ENCODE measurements at places on chromosomes 4 and X.

- no peak for DNase-seq
Measured at GRCh38 chr4:148216866-148217814, 225.1 kb downstream of the NR3C2 start.

GRCh38 chr4:102216666-102217065 is 128.6 kb downstream of the SLC39A8 start:
- DNase-seq: no peak

DNA sequence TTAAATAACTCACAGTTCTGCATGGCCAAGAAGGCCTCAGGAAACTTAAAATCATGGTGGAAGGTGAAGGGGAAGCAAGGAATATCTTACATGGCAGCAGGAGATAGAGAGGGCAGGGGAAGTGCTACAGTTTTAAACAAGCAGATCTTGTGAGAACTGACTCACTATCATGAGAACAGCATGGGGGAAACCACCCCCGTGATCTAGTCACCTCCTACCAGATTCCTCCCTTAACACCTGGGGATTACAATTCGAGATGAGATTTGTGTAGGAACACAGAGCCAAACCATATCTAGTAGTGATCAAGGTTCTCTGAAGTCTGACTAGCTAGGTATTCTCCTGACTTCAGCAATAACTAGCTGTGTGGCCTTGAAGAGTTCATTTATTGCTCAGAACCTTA is 56.0 kb downstream of the BANK1 start:
- DNase-seq: no peak

- DNase-seq: no peak
Measured at GRCh38 chr4:13665701-13666660, 38.5 kb upstream of the BOD1L1 start.

- DNase-seq: no peak
Measured at GRCh38 chrX:35340465-35340864, 397.9 kb downstream of the FAM47B start.

GRCh38 chr4:55635282-55635681 is 816 bp downstream of the NMU start:
- no peak for DNase-seq

DNA sequence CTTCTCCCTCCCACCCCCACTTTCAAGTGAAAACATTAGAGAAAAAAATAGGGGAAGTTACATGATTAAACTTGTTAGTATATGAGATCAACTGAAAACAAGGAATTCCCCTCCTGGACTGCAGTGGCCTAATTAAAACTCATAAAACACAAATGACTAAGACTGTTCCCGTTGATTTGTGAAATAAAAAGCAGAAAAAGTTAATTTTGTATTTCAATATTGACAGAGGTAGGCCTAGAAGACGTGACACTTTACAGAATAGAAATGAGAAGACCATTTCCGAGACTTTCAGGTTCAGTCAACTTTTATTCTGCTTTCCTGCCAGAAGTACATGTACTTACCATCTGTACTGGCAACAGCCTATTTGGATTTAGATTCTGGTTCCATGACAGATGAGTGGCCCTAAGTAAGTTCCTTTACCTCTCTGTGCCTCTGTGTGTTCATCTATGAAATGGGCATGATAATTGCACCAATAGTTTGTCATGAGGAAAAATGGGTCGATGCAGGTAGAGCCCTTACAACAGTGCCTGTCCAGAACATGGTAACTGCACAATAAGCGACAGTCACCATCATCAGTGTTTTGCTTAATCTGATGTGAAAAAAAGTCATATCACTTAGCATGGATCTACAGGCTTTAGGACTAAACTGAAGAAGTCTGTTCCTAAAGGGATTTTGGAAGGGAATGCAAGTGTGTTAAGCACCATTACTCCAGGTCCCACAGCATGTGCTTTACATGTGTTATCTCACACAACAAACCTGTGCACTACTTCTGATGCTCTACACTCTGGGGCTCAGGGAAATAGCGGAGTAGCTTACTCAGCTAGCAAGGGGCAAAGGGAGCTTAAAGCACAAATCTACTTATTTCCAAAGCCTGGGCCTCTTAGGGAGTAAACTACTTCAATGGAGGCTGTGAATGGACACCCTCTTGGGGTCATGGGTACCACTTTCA is 562.3 kb upstream of the DIPK2B start:
- DNase-seq: no peak

DNA sequence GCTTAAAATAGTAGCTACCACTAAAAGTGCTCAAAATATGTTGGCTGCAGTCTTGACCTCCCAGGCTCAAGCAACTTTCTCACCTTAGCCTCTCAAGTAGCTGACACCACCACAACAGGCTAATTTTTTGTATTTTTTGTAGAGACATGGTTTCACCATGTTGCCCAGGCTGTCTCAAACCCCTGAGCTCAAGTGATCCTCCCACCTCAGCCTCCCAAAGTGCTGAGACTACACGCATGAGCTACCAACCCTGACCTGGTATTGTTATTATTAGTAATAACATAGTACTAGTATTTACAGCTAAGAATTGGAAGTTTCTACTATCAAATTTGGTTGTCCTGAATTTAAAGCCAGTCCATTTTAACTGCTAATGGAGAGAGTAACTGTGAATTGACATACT is 18.0 kb downstream of the STAP1 start:
- no peak for DNase-seq

DNA sequence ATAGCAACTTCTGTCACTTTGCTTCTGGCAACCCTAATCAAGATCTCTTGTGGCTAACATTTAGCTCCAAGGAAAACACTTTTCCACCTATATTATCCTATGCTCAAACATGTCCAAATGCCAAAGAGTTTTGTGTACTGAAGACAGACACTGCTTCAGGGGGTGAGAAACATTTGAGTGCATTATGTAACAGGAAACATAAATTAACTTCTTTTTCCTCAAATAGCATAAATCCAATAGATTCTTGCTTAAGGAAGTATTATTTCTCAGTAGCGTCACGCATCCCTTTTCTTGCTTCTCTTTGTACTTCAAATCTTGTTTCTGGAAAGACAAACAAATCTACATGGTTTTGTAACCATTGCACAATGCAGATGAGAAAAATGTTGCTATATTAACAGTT is 839.1 kb downstream of the GLUD2 start:
- DNase-seq: no peak

DNA sequence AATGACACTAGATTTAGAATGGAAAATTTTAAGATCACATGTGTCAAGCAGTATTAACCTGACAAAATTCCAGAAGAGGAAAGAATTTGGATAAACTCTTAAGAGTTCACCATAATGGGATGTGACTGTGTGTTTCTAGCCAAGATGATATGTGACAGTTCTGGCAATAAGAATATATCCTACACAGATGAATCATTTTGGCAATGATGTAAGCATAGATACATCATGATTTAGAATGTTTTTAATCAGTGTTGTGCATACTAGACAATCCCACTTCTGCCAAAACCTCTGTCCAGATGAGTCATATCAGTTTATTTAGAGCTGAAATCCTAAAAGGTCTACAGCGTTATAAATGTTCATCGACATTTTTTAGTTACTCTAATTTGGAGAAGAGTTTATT is 48.8 kb downstream of the PTCHD1 start:
- no peak for DNase-seq

- no peak for DNase-seq
Measured at GRCh38 chr4:109944591-109944990, 31.9 kb downstream of the EGF start.

DNA sequence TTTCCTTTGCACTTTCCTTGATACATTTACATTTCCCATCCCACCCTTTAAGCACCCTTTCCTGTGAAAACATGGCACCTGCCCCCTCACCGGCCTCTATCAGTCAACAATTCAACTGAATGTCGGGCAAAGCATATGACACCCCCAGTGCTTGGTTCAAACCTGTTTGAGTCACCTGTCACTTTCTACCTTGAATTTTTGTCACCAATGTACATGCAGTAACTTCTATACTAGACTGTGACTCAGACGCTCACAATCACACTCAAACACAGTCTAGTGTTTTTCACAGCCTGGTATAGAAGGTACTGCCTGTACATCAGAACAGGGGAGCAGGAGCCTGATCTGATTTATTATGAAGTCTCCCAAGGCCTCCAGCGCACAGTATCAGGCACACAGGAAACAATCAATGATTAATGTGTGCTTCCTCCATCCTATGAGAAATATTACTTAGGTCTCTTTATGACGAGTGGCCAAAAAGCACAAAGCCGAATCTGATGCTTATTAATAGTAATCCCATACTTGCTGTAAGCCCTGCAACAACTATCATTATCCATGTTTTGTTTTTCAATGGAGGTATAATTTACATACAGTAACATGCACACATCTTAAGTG is 49.2 kb upstream of the FAM9C start:
- no peak for DNase-seq

GRCh38 chr4:48100256-48100655 is 33.8 kb downstream of the TXK start:
- DNase-seq: no peak

- DNase-seq: no peak
Measured at GRCh38 chrX:138925330-138925729, 213.8 kb upstream of the FGF13 start.

GRCh38 chr4:8683462-8683861 is 90.9 kb downstream of the CPZ start:
- no peak for DNase-seq

DNA sequence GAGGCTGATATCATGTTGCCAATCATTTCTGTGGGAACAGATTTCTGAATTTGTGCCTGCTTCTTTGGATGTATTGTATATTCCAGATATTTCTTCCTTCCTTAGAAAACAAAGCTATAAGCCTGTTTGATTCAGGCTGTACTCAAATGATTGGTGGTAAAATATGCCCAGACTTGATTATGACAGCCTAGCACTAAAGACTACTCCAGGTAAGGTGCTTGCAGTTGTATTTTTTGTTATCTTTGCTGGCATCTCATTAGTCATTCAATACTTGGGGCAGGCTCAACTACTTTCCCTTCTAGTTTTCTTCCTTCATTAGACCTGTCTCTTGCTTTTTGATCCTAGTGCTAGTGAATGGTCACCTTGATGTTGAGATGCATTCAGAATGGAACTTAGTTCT is 90.6 kb downstream of the ZNF518B start:
- DNase-seq: no peak

DNA sequence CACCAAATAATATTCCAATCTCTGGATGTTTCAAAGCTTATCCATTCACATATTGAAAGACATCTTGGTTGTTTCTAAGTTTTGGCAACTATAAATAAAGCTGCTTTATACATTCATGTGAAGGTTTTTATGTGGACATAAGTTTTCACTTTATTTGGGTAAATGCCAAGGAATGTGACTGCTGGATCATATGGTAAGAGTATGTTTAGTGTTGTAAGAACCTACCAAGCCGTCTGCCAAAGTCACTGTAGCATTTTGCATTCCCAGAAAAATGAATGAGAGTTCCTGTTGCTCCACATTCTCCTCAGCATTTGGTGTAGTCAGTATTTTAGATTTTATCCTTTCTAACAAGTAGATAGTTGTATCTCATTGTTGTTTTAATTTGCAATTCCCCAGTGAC is 1047.7 kb downstream of the C4orf33 start:
- no peak for DNase-seq

GRCh38 chr4:74934016-74934831 is 1.3 kb downstream of the PARM1 start:
- peak; percentile 38 for DNase-seq

DNA sequence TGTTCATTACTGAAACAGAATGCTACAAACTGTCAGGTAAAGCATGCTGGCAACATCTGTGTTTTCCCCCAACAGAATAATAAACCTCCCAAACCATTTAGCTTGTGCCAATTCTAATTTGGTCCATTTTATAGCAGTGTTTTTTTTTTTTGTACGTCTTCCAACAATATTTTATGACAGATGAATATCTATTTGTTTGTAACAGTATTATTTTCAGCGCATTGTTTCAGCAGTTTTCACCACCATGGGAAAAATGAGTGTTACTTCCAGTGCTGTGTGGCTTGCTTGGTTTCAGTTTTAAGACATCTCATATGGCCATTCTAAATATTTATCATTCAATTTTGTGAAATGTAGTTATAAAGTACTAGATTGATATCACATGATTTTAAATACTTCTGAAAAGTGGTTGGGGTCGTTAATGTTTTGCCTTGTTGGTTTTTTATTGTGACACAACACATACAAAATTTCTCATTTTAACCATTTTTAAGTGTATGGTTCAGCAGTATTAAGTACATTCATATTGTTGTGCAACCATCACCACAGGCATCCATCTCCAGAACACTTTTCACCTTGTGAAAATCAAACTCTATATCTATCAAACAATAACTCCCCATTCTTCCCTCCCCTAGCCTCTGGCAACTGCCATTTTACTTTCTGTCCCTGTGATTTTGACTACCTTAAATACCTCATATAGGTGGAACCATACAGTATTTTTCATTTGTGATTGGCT is 25.6 kb upstream of the TBC1D19 start:
- DNase-seq: no peak

- no peak for DNase-seq
Measured at GRCh38 chrX:153057281-153057680, 1.0 kb downstream of the PNMA3 start.

DNA sequence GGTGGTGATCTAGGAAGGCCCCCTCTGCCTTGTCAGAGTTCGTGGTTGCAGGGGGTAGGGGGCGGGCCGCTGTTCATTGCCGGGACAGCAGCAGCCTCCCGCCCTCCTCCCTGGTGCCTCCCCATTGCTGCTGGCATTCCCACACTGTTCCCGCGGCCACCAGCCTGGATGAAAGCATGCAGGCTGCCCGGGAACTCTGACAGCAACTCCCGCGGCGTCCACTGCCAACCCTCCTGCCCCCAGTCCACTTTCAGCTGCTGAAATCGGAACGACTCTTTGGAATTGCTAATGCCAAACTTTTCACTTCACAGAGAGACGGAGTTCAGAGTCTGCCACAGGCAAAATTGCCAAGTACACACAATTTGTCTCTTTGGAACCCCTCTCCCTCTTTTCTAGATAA is 121.9 kb downstream of the BEND2 start:
- DNase-seq: no peak

DNA sequence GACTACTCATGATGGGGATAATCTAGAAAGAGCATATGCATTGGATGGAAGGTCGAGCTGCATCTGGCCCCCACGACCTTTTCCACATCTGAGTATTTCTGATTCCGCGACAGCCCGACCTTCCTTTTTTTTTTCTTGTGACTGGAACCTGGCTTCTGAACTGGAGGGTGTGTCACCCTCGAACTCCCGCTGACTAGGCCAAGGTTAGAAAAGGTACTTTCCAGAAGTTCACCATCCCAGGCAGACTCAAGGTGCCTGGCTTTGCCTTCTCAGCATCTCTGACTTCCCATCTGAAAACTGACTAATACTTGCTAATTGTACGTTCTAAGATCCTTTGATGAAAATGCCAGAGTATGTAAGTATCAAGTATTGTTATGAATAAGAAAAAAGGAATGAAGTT is 49.3 kb upstream of the CD40LG start:
- DNase-seq: no peak

- DNase-seq: no peak
Measured at GRCh38 chr4:152157629-152158028, 378.3 kb downstream of the FBXW7 start.

- DNase-seq: no peak
Measured at GRCh38 chr4:56637791-56638190, 43.3 kb downstream of the HOPX start.

DNA sequence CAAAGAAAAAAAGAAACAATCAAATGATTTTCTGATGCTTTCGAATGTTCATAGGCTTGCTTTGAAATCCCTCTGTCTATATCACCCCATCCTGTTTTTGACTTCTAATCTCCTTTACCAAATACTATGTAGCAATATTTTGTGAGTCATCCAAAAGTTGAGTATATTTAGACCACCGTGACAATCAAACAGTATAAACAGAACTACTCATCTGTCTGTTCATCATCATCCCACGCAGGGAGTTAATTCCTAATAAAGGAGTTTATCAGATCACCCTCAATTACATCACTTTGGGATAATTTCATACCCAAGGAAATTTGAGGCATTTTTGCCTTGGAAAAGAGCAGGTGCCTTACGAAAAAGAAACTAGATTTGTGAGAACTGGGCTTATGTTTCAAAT is 212.9 kb downstream of the CBR4 start:
- no peak for DNase-seq

All from right renal cortex interstitium (tissue), 3 donors.